ENCODE measurements at places on chromosomes 12 and 14. TPM values are rescaled to one million over a fixed set of nuclear protein-coding genes. Genes with fewer than 3 reads are reported as not detected.
A peak's percentile ranks its signal among the peaks of the same experiment; 100 is the strongest.

- no peaks in the 10 kb centered on the region for H3K36me3 ChIP-seq
- peaks cover 6% of the 10 kb centered on the region for H3K4me1 ChIP-seq
- DNase-seq: no peak
- H3K4me3 ChIP-seq: no peak overlapping the region
- no peaks in the 10 kb centered on the region for H3K27me3 ChIP-seq
These were observed 13.3 kb downstream of the CCND2 start for GRCh38 chr12:4286771-4287317.

GRCh38 chr12:132356691-132357622, 27.6 kb upstream of the GALNT9 start:
- peaks cover 7% of the 10 kb centered on the region for H3K4me1 ChIP-seq
- no peaks in the 10 kb centered on the region for H3K27me3 ChIP-seq
- no peak overlapping the region for H3K4me3 ChIP-seq
- H3K27ac ChIP-seq: peak overlapping the region; percentile 25

- H3K27me3 ChIP-seq: no peaks in the 10 kb centered on the region
- no peaks in the 10 kb centered on the region for H3K36me3 ChIP-seq
- no peak overlapping the region for H3K4me3 ChIP-seq
- no peak overlapping the region for H3K27ac ChIP-seq
- no peak for DNase-seq
- H3K4me1 ChIP-seq: peaks cover 9% of the 10 kb centered on the region
These were observed 4.4 kb upstream of the BTBD7 start for GRCh38 chr14:93337143-93337753.

- no peaks in the 10 kb centered on the region for H3K4me1 ChIP-seq
- DNase-seq: no peak
- H3K36me3 ChIP-seq: no peaks in the 10 kb centered on the region
- H3K27me3 ChIP-seq: no peaks in the 10 kb centered on the region
- H3K27ac ChIP-seq: no peak overlapping the region
- H3K4me3 ChIP-seq: no peak overlapping the region
These were observed 362.0 kb downstream of the ETNK1 start for GRCh38 chr12:22986997-22987396.

DNA sequence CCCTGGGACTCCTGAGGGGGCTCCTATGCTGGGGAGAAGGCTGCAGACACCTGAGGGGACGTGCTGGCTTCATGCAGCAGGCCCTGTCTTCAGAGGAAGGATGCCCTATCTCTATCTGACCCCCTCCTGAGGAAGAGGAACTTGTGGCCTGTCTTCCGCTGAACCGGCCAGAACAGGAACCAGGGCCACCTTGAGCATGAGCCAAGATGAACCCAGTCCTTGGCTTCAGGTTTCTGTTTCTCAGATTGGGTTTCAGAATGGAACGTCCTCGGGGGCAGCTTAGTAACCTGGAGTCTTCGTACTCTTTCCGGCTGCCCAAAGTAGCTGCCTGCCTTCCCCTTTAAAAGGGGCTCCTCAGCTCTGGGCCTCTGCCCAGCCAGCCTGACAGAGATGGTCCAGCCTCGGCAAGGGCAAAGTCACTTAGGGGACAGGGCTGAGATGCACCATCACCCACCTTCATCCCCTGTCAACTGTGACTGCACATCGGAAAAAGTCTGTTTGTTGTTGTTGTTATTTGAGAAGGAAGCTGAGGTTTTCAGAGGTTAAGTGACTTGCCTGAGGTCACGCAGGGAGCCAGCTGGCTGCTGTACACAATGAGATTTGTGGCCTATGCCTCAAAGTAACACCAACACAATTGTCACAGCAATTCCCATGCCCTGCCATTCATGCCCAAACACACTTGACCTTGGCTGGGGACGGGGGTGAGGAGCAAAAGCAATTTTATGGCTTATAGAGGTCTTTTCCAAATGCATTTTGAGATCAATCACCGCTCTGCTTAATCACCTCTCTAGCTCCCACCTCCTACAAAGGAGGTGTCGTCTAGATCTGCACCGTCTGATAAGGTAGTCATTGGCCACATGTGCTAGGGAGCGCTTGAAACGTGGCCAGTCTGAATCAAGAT, 13.4 kb downstream of the ASB2 start:
- H3K36me3 ChIP-seq: no peaks in the 10 kb centered on the region
- peaks cover 19% of the 10 kb centered on the region for H3K4me1 ChIP-seq
- no peak overlapping the region for H3K4me3 ChIP-seq
- H3K27me3 ChIP-seq: no peaks in the 10 kb centered on the region
- no peak overlapping the region for H3K27ac ChIP-seq

DNA sequence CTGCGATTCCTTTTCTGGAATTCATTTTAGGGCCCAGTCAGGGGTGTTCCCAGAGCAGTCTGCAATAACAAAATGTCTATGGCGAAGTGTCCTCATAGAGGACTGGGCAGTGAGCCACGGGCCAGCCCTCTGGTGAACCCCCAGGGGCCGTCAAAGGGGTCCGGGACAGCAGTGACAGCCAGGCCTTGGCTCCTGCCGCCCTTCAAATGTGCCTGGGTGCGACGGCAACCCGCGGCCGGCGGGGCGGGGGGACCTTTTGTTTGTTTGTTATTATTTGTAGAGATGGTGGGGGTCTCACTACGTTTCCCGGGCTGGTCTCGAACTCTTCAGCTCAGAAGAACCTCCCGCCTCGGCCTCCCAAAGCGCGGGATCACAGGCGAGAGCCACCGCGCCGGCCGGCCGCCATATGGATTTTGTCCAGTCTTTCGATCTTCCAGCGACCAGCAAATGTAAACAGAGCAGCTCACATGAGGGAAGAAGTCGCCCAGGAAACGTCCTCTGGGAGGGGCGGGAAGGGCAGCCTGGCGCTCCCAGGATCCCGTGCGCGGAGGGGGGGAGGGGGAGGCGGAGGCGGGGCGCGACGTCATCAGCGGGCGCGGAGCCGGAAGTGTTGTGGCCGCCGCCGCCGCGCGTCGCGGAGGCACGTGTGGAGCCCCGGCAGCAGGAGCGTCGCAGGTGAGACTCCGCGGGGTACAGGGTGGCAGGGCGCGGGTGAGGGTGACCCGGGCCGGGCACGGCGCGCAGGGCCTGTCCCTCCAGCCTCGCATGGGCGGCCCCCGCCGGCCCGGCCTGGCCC, at the start of gene TRMT61A:
Gene TRMT61A, plus strand, starts transcription at position 610 of the 796 bp plus-strand sequence. CDS start 783 bp downstream, outside the sequence.
- H3K4me1 ChIP-seq: peaks cover 10% of the 10 kb centered on the region
- H3K4me3 ChIP-seq: peak within 1 kb of the TSS; percentile 97
- DNase-seq: peak; percentile 62
- H3K27ac ChIP-seq: peak within 1 kb of the TSS; percentile 64
- no peaks in the 10 kb centered on the region for H3K36me3 ChIP-seq

DNA sequence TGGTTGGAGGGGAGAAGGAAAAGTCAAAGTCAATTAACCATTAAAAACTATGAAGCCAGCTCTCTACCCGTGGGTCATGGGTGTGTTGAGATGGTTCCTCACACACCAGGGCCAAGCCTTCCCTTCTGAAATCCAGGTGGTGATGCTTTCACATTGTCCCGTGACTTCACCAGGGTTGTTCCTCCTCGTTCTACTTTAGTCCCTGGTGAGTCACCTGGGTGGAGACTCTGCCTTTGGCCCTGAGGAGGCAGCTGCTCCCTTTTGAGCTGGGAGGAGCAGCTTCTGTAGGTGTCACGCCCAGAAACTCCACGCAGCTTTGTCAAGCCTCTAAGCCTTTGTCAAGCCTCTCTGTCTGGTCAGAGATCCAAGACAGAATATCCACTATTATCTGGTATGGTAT, 348.3 kb downstream of the BMP4 start:
- peaks cover 46% of the 10 kb centered on the region for H3K4me1 ChIP-seq
- no peaks in the 10 kb centered on the region for H3K36me3 ChIP-seq
- no peak overlapping the region for H3K4me3 ChIP-seq
- H3K27ac ChIP-seq: peak overlapping the region; percentile 42

REC8 gene
- total RNA-seq: 7.6 TPM

GRCh38 chr12:38516418-38516817, 199.8 kb downstream of the ALG10B start:
- DNase-seq: no peak
- H3K4me3 ChIP-seq: no peak overlapping the region
- no peaks in the 10 kb centered on the region for H3K27me3 ChIP-seq
- H3K36me3 ChIP-seq: no peaks in the 10 kb centered on the region

All from HCT116 (cell line).